ENCODE measurements at places on chromosomes 6 and 20.
A peak's percentile ranks its signal among the peaks of the same experiment; 100 is the strongest.

GRCh38 chr6:69791065-69791471 lies 5.7 kb downstream of the LMBRD1 start:
- DNase-seq: no peak

GRCh38 chr20:4780245-4780644 lies 58.5 kb downstream of the PRND start:
- DNase-seq: no peak

GRCh38 chr6:137259349-137259748 lies 40.2 kb upstream of the IFNGR1 start:
- no peak for DNase-seq

GRCh38 chr6:15800841-15801617 lies 138.2 kb upstream of the DTNBP1 start:
- no peak for DNase-seq

DNA sequence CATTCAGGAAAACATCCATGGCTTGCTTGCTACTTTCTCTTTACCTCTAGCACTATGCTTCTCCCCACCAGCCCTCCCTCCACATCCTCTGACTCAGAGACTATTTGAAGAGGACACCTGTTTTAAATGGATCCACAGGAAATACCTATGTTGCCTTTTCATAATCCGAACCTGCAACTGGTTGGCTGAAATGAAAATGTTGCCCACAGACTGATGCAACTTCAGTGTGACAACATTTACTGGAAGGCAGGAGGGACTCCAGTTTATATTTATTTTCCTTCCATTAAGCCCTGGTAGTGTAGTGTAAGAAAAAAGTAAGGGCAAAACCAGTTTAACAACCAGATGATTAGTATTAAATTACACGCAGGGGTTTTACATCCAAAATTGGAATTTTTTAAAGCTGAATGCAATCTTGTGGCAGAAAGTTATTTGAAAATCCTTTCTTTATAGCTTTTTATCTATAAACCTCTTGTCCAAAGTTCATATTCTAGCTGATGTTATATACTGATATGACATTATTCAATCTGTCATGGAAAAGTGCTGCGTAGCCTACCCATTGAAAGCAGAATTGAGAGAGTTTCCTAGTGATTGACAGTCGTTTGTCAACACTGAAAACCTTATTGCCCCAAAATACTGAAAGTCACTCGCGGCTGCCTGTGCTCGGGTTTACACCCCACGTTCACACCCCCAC lies 881 bp upstream of the AIG1 start:
- peak; percentile 30 for DNase-seq

DNA sequence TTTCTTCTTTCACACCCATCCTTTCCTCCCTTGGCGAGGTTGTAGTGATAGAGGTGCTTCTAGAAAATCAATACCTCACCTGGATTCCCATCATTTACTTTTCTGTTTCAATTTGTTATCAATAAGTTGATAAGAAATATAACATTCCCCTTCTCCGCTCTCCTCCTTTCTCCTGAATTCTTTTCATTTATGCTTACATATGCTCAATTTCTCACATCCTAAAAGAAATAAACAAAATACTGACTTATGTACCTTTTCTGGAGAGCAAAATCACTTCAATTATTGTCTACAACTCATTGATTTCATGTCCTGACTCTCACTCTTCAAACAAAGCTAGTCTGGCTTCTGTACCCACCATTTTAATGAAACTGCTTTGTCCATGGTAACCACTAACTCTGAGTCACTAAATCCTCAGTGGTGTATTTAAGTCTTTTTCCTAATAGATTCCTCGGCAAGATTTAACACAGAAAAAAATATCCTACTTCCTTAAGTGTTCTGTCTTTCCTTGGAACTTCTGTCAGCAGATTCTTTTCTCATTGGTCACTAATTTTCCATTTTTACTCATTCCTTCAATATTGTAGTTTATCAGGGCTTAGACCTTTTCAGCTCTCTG lies 289.6 kb downstream of the RFPL4B start:
- no peak for DNase-seq

Data from stimulated activated naive CD4-positive, alpha-beta T cell treated with Interleukin-2 at 50 U/mL for 16 hours (primary cell).